Urinary bladder (tissue), 4 donors: ENCODE measurements at places on chromosomes 6 and 20. TPM values are rescaled to one million over a fixed set of nuclear protein-coding genes. Genes with fewer than 3 reads are reported as not detected.

Gene TCF21
- total RNA-seq, result 25.3 TPM

DNA sequence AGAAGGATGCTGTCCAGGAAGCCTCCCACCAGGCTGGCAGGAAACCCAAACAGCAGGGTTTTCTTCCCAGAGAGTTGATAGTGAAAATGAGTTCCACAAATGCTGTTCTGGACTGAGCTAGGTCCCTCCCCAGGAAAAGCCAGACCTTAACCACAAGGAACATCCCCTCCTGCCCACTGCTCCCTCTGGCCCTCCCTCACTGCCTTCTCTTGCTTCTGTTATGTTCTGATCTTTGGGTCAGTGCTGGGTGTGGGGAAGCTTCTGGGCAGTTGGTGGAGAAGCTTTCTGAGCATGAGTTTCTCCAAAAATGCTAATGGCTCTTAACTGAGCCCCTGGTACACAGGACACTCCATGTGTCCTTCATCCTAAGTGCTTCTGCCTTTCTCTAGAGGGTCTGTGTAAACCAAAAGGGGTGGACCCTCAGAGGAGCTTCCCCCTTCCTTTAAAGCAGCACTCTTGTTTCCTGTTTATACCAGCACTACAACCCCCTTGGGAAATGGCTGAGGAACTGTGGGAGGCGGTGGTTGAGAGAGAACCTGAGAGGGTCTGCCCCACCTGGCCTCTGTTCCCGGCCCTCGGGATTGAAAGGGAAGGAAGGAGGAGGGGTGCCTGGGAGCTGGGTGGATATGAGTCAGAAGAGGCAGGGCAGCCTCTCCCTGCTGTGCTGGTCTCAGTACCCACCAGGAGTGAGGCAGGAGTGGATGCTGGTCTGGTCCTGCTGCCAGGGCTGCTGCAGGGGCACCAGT is 42.0 kb downstream of the CDS2 start:
- DNase-seq, result no peak

Gene CRISP2
- not detected for total RNA-seq

Gene OPRL1
- 1.1 TPM for total RNA-seq

Gene BANF2
- total RNA-seq, result not detected

GRCh38 chr6:119348096-119348747 is 1.3 kb downstream of the MAN1A1 start:
- DNase-seq, result no peak

Gene VWA7
- total RNA-seq, result 0.42 TPM

DNA sequence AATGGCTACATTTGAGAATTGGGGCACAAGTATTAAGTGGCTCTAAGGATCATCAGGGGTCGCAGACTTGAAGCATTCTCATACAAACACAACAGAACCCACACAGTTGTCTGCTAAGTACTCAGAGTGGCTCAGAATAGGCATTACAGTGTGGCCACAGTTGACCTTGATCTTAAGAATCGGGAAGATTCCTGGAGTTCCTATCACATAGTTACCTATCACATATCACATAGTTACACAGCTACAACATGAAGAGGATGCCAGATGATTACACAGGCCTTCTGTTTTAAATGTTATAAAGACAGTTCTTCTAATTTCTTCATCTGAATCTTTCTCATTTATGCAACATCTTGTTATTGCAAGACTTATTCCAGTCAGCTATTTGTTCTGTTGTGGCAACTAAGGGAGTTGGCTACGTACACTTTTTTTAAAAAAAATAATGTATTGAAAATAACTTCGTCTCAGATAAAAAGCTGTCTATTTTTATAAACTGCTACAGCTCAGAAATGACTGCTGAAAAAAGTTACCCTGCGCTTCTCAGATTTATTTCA is 129.0 kb downstream of the REV3L start:
- no peak for DNase-seq

Gene TMEM217
- total RNA-seq, result 3.4 TPM

- DNase-seq, result no peak
Observed at GRCh38 chr6:28205879-28206278, 19.2 kb upstream of the ZSCAN9 start.

DNA sequence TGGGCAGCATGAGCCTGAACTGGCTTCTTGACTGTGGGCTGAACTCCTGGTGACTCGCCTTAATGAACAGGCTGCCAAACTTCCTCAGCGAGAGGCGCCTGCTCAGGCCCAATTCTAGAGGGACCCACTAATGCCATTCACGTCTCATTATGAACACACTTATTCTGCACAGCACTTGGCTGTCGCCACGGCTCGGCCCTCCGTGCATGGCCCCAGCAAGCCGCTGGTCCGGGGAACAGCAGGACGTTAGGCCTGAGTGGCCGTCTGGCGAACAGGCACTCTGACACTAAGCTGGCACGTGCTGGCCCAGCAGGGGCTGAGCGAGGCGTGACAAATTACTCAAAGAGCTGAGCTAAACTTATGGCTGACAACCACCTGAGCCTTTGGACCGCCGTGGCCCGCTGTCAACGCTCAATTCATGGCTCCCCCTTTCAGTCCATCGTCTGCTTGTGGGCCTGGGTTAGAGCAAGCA is 45.9 kb downstream of the INSM1 start:
- DNase-seq, result no peak

Gene TPD52L1
- 23.6 TPM for total RNA-seq

- DNase-seq, result no peak
Observed at GRCh38 chr20:60100780-60101179, 142.6 kb downstream of the CDH26 start.
